ENCODE measurements at places on chromosomes 1 and 21.

- no peak for DNase-seq
Observed at GRCh38 chr21:43873673-43874072, 8.7 kb downstream of the AGPAT3 start.

DNA sequence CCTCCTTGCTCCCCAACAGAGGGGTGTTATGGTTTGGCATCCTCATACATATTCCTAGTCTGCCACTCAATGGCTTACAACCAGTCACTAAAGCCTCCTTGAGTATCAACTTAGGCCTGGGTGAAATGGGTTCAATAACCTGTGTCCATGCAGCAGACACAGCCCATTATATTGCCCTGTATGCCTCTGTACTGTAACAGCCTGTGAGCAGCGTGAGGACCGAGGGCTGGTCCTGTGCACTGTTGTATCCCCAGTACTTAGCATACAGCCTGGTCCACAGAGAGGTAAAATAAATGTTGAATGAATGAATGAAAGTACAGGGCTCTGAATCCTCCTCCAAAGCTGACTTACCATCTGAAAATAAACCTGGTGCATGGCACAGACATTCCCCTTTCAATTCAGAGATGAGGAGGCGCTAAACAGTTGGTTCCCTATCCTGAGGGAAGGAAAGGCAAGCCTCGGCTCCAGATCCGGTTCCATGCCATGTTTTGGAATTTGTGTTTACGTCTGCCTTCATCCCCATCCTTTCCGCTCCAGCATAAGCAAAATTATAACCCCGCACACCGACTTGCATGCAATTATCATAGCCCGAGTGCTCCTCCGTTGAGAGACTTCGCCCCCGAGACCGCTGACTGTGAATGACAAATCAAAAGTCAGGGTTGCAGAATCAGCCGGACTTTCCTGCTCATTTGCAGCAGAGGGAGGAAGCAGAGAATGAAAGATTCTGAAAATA lies 45.0 kb upstream of the DNAJC6 start:
- no peak for DNase-seq

GRCh38 chr21:35005560-35006224 lies 43.4 kb downstream of the RUNX1 start:
- DNase-seq, result no peak

- DNase-seq, result peak; percentile 55
Observed at GRCh38 chr21:26513212-26513611, 59.9 kb downstream of the CYYR1 start.

- no peak for DNase-seq
Observed at GRCh38 chr21:32356874-32357395, 35.9 kb downstream of the URB1 start.

DNA sequence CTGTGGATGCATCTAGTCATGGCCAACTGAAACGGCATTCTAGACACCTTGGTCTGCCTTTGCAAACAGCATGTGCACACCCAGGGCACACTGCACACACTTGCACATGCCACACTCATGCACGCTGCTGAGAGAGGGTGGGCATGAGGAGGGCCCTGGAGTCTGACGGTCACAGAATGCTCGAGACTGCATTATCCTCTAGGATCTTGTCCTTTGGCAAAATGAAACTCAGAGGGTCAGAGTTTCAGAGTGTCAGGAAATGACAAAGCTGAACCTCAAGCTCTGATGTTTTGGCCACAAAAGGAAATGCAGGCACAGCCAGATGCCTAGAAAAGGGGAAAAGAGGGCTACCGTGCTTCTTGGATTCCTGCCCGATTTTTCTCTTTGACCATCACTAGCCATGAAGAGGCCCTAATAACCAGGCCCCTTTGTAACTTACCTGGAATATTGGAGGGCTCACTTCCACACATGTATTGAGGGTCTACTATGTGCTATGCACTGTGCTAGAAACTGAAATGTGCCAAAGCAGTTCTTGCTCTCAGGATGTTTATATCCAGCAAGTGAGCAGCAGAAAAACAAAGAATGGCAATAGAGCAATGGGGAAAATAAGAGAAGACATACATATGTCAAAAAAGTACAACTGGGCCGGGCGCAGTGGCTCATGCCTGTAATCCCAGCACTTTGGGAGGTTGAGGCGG lies 65.4 kb downstream of the TOMM20 start:
- DNase-seq, result no peak

DNA sequence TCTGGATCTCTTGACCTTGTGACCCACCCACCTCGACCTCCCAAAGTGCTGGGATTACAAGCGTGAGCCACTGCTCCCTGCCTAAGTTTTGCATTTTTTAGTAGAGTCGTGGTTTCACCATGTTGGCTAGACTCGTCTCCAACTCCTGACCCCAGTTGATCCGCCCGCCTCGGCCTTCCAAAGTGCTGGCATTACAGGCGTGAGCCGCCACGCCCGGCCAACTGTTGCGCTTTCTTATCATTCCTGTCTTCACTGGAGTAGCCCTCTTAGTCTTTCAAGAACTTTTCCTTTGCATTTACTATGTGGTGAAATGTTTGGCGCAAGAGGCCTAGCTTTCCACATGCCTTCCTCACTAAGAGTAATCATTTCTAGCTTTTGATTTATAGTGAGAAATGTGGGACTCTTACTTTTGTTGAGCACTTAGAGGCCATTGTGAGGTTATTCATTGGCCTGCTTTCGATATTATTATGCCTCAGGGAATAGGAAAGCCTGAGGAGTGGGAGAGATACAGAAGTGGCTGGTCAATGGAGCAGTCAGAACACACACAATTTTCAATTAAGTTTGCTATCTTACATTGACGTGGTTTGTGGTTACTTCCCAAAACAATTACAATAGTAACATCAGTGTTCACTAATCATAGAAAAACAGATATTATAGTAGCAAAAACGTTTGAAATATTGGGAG lies 111.0 kb downstream of the ZMYM4 start:
- DNase-seq, result no peak

GRCh38 chr1:224782281-224783000 lies 147.0 kb upstream of the DNAH14 start:
- DNase-seq, result no peak

DNA sequence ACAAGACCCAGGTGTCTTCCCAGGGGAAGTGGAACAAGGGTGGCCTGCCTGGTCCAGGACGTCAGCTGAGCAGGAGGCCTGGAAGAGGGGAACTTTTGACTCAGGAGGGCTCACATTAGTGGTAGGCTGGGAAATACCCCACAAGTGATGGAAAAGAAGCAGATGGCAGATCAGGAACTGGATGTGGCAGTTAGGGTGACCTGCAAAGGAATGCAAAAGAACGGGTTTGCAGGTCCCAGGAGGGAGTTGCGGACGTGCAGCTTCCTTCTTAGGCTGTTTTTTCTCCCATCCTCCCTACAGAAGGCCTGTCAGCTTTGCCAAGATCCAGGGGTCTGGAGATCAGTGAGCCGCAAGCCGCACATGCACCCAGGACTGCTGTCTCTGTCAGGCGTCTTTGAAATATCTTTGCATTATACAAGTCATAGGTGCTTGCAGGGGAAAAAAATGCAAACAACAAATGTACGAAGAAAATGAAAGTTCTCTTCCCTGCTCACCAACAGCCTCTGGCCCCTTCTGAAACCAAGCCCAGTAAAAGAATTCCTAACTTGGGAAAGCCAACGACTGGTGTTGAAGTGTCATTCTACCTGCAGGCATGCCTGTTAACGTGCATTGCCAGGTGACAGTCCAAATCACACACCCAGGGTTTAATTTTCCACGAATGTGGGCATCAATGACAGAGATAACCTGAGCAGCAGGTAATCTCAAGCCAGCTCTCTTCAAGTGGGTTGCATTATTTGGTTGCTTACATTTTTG lies 34.4 kb downstream of the NENF start:
- DNase-seq, result no peak

DNA sequence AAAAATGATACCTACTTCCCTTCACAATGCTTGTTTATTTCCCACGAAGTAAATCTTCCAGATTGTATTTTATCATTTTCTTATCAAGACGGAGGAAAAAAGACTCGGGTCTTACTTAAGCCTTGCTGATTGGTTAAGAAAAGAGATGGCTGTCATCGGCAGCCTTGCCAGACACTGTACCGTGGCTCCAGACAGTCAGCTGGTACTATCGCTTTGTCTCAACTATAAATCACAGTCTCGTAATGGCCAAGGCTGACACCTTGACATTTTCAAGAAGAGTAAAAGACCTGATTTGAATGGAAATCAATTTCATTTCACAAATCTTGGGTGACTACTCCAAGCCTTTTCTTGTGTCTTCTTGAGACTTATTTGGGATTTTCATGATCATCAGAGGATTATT lies 868.0 kb downstream of the USP25 start:
- DNase-seq, result no peak

Data from AG09309 (cell line).